ENCODE measurements at places on chromosomes 13 and 19. TPM values are rescaled to one million over a fixed set of nuclear protein-coding genes. Genes with fewer than 3 reads are reported as not detected.

LHB gene
- total RNA-seq: not detected

ZNF536 gene
- total RNA-seq: 2.8 TPM

LENG1 gene
- 6.9 TPM for total RNA-seq

POU4F1 gene
- total RNA-seq: not detected

PBX4 gene
- not detected for total RNA-seq

NLRP7 gene
- not detected for total RNA-seq

SERTAD1 gene
- 7.2 TPM for total RNA-seq

CEACAM20 gene
- not detected for total RNA-seq

LMTK3 gene
- 1.3 TPM for total RNA-seq
